T-helper 2 cell (primary cell): ENCODE measurements at places on chromosomes 16 and 17.

DNA sequence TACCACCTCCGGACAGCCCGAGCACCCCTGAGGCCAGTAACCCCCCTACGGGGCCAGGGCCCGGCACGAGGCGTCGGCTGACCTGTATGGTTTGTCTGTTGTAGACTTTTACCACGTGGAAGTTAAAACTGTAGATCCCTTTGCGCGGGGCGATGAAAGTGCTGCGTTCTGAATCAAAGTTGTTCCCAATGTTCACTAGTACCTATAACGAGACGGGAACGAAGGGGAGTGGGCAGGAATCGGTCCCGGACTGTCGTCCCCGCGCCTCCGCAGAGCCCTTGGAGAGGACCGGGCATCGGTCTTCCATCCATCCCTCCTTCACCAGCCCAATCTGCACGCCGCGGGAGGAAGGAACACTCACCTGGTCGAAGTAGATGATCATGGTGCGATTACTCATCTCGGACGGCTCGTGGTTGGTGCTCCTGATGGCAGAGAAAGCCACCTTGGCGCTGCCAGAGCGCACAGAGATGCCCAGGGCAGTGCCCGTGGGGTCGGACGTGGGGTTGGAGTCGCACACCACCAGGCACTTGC is 732 bp downstream of the CBLN1 start:
- no peak for DNase-seq

DNA sequence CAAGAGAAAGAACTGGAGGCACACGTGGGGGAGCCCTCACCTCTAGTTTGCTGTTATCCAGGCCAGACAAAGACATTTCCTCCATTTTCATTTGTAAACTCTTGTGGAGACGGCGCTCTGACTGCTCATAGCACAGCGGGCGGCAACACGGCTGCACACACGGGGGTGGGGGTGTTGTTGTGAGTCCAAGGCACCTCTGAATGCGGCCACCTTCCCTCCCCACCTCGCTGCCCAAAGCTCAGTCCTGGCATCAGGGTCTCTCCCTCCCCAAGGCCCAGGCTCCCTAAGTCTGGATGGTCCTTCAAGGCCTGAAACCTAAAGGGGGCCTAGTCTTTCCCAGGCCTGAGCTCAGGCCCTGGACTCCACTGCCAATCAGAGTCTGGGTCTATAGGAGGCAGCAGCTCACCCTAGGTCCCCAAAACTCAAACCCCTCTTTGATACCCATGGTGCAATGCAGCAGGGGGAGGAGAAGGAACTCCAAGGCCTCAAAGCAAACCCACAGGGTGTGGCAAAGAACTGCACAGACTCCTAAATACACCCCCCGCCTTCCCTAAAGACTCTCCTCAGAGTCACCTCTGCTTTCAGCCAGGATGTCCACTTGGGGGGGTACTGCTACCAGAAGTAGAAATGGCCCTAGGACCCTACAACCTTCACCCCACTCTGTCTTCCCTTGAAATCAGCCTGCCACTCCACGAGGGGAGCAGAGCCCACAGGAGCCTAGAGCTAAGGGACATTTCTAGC is 1.5 kb downstream of the ATXN7L3 start:
- no peak for DNase-seq

DNA sequence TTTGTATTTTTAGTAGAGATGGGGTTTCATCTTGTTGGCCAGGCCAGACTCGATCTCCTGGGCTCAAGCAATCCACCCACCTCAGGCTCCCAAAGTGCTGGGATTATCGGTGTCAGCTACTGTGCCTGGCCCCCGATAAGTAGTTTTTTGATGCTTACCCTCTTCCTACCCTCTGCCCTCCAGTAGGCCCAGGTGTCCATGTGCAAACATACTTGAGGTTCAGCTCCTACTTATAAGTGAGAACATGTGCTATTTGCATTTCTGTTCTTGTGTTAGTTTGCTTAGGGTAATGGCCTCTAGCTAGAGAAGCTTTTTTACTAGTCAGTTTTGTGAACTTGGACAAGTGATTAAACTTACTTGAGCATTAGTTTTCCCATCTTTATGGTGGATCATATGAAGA is 136.8 kb downstream of the HS3ST4 start:
- DNase-seq, result no peak

GRCh38 chr17:6107791-6108190 is 37.6 kb downstream of the WSCD1 start:
- no peak for DNase-seq

DNA sequence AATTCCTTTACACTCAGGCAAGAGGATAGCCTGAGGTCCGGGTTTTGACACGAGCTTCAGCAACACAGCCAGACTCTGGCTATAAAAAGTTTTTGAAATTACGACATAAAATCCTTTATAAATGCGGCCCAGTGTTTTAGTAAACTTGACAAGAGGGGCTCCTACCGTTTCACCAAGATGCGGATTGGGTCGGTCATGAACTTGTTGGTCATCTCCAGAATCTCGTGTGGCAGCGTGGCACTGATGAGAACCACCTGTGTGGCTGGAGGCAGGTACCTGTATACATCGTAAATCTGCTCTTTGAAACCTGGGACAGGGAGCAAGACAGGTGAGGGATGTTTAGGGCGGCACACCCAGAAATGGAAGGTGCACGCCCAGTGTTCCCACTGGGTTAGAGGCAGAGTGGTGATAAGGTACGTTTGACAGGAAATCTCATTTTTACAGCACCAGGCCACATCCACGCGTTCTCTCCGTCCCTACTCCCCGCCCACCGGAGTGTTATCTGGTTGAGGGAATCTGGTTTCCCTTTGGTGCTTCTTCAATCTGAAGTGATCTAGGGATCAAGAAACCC is 8.0 kb downstream of the EIF4A3 start:
- no peak for DNase-seq

- DNase-seq, result no peak
Observed at GRCh38 chr16:30069611-30070462, 4.3 kb downstream of the ALDOA start.

DNA sequence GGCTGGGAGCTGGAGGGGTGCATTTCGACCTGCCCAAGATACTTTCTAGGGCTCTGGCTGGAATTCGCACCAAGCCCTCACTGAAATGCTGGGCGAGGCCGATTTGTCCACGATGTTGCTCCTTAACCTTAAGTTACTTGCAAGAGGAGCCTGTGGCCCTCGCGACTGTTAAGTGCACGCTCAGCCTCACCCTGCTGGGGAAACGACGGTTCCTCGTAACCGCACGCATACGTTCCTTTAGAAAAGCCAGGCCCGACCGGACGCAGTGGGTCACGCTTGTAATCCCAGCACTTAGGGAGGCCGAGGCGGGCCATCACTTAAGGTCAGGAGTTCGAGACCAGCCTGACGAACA is 607 bp upstream of the NCOR1 start:
- DNase-seq, result no peak
